ENCODE measurements at places on chromosomes 3 and 15.

GRCh38 chr3:82633319-82633718 lies 871.9 kb upstream of the GBE1 start:
- DNase-seq: no peak

- DNase-seq: no peak
Measured at GRCh38 chr15:77219841-77220240, 148.9 kb upstream of the TSPAN3 start.

- DNase-seq: no peak
Measured at GRCh38 chr3:13526626-13526949, 22.3 kb upstream of the FBLN2 start.

- DNase-seq: peak; percentile 14
Measured at GRCh38 chr3:44439499-44440295, 37.8 kb downstream of the ZNF445 start.

DNA sequence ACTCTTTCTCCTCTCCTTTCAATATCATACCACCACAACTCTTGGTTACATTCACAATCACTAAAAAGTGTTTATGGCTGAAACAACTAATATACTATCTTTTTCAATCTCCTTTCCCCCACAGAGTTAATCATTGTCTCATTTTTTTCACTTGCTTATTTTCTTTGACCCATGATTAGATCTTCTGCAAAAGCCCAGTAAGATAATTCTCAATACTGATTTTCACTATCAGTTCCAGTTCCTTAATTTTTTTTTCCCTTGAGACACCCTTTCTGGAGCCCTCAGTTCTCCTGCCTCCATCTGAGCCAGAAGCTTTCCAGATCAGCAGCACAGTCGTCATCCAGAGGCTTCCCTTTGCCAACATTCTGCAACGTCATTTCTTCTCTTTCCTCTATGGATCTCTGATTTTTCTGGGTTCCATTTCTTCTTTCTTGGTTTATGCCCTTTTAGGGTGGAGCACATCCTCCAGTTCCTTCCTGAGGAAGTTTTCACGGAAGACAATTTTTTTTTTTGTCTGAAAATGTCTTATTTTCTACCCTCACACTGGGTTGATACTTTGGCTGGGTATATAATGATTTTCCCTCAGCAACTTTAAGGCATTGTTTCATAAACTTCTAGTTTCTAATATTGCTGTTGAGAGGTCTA lies 88.7 kb upstream of the C15orf39 start:
- DNase-seq: no peak

- DNase-seq: no peak
Measured at GRCh38 chr15:76983590-76984375, 11.1 kb upstream of the PSTPIP1 start.

GRCh38 chr3:190401963-190402362 lies 14.0 kb downstream of the CLDN16 start:
- no peak for DNase-seq

- DNase-seq: no peak
Measured at GRCh38 chr15:58019503-58020376, 45.8 kb downstream of the ALDH1A2 start.

DNA sequence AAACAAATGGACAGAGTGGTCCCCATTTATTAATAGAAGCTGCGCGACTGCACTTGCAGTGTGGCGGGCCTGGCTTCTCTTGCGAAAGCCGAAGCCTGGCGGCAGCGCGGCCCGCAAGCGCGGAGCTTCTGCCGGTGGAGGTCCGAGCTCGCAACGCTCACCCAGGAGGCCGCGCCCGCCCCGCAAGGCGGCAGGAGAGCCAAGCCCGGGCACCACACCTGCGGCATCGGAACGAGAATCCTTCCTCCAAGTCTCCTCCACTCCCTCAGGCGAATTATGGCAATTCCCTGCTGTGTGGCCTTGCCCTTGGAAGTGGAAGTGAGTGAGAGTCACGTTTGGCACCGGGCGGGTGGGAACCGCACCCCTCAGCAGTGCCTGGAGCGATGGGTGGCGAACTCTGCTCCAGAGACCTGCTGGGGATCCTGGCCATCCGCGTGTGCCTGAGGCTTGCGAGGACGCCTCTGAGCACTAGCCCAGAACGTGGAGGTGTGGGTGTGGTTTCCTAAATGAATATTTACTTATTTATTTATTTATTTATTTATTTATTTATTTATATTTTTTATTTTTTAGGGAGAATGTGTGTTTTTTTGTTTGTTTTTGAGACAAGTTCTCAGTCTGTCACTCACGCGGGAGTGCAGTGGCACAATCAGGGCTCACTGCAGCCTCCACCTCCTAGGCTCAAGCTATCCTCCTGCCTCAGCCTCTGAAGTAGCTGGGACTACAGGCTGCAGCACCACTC lies 133.7 kb upstream of the UBE2E1 start:
- DNase-seq: no peak

DNA sequence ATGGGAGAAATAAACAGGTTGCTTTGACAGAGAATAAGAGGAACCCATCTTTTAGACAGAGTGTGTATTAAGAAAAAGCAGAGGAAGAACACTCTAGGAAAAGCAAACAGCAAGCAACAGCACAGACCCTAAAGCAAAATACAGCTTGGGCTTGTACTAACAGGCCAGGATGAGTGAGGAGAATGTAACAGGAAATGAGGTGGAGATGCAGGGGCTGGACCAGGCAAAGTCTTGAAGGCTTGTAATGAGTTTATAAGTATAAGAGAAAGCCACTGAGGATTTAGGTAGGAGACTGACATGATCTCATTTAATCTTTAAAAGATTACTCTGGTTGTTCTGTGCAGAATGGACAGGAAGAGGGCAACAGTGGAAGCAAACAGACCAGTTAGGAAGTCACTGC lies 4.9 kb downstream of the UBR1 start:
- DNase-seq: no peak

GRCh38 chr3:139546772-139547171 lies 7.2 kb upstream of the RBP1 start:
- no peak for DNase-seq

DNA sequence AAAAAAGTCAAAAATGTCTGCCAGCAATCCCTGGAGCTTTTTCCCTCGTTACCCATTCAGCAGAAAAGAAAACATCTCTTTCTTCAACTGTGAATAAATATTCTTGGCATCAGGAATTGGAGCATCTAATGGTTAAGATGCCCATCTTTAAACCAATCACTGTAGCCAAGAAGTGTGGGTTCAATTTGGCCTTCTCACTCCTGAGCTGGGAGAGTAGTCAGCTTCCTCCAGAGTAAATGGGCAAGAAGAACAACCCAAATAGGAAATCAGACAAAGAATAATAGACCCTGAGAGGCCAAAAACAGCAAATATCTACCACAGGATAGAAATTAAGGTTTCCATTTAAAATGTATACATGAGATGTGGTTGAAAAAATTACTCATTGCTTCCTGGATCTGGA lies 508.0 kb upstream of the MDFIC2 start:
- DNase-seq: no peak

DNA sequence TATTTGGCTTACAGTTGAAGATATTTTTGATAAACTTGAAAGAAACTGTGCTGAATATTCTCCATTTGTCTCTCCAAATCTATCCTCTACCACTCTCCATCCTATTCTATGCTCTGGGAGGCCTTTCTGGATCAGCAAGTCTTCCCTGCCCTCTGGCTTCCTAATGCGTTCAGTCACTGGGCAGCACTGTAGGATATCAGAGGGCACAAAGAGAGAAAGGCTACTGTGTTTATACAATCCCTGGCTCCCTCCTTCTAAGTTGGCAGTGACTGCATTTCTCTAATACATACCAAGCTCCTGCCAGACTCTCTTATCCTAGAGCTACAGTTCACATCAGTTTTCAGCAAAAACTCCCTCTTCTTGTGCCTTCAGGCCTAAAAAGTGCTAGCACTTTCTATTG lies 102.1 kb upstream of the FHIT start:
- peak; percentile 26 for DNase-seq

Data from hippocampal formation (tissue), 2 donors.